DMS79 treated with DMSO at 0.1 percent for 48 hours (cell line): ENCODE measurements at places on chromosomes 1 and 21.

DNA sequence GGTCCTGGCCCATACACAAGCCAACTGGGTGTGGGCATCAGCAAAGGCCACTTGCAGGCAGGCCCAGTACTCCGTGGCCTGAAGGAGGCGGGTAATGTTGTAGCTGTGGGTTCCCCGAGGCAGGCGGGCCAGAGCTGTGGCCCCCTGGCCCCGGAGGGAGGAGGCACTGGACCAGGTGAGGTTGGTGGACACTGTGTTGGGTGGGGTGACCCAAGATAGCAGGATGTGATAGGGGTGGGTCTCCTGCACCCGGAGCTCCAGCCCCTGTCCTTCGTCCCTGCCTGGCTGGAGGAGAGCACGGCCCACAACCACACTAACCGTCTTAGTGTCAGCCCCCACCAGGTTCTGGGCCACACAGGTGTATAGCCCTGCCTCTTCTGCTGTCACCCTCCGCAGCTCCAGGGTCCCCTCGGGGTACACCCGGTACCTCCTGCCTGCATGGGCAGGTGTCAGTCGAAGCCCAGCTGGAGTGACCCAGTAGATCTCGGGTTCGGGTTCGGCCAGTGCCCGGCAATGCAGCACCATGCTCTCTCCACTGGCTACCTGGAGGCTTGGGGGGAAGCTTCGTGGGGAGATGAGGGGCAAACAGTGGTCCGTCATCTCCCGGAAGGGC, 67.3 kb downstream of the LRRN2 start:
- no peak for DNase-seq

GRCh38 chr1:191284175-191284574, 806.5 kb upstream of the BRINP3 start:
- DNase-seq, result no peak

GRCh38 chr1:110441888-110442287, 9.1 kb upstream of the PROK1 start:
- DNase-seq, result no peak

GRCh38 chr1:34970829-34971228, 14.3 kb downstream of the TMEM35B start:
- DNase-seq, result no peak

DNA sequence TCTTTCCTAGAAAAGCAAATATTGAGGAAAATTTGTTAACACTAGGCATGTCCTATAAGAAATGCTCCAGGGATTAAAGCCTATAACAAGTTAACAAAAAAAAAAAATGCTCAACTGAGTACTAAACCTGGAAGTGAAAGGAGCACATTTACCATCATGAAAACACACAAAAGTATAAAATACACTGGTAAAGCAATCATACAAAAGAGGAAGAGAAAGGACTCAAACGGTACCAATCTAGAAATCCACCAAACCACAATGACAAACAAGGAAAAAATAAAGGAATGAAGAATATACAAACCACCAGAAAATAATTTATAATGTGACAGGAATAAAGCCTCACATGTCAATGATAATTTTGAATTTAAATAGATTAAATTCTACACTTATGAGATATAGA, 21.2 kb downstream of the CD1E start:
- DNase-seq, result no peak
